ENCODE measurements at places on chromosomes 13 and 19. TPM values are rescaled to one million over a fixed set of nuclear protein-coding genes. Genes with fewer than 3 reads are reported as not detected.

- H3K27ac ChIP-seq: no peak overlapping the region
- no peak for DNase-seq
- H3K27me3 ChIP-seq: no peaks in the 10 kb centered on the region
- no peaks in the 10 kb centered on the region for H3K4me1 ChIP-seq
These were observed 352.6 kb downstream of the TBC1D4 start for GRCh38 chr13:75129331-75129730.

- DNase-seq: no peak
- H3K4me3 ChIP-seq: no peak overlapping the region
- H3K27ac ChIP-seq: no peak overlapping the region
- H3K36me3 ChIP-seq: peaks cover 29% of the 10 kb centered on the region
These were observed 72.3 kb downstream of the GPR12 start for GRCh38 chr13:26688286-26688685.

Gene ZNF57
- total RNA-seq: 2.7 TPM

- peaks cover 2% of the 10 kb centered on the region for H3K27me3 ChIP-seq
- H3K4me3 ChIP-seq: no peak overlapping the region
These were observed 10.5 kb upstream of the PLIN3 start for GRCh38 chr19:4877753-4878490.

Gene HRC
- 26.6 TPM for total RNA-seq

GRCh38 chr19:7697721-7698287 lies 4.1 kb downstream of the FCER2 start:
- no peak overlapping the region for H3K27ac ChIP-seq
- H3K4me1 ChIP-seq: peaks cover 2% of the 10 kb centered on the region
- H3K36me3 ChIP-seq: no peaks in the 10 kb centered on the region

Gene FSTL3
- total RNA-seq: 10.7 TPM

DNA sequence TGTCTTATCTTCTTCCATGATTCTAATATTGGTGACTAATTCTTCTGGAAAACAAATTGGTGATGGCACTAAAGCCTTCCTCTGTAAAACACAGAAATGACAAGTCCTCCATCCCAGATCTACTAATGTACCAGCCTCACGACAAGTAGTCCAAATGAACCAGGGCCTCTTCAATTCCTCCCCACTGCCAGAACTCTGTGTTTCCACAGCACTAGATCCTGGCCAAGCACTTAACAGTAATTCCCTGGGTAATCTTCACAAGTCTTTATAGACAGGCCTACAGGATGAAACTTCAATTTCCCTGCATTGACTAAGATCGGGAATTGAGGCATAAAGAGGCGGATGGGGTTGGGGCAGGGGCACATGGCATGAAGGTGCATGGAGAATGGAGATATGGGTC lies 52.7 kb downstream of the SIAH3 start:
- peaks cover 1% of the 10 kb centered on the region for H3K27me3 ChIP-seq
- no peaks in the 10 kb centered on the region for H3K36me3 ChIP-seq
- no peak overlapping the region for H3K27ac ChIP-seq
- no peak for DNase-seq

DNA sequence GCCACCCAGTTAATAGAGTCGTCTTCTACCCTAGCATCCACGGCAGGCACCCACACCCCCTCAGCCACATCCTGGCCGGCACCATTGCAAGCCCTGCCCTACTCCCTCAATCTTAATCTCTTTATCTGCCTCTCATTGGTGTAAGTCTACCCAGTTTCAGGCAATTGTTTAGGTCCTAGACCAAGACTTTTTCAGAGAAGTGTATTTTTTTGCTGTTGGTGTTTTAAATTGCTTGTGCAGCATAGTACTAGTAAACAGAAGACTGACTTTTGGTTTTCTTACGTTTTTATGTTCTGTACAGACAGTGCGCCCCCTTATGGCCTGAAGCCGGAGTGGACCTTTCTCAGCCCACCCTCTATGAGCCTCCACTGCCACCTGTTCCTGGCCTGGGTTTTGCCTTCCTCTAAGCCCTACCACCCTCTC lies 2.3 kb upstream of the LCP1 start:
- H3K27ac ChIP-seq: no peak overlapping the region
- H3K36me3 ChIP-seq: no peaks in the 10 kb centered on the region
- H3K4me1 ChIP-seq: peaks cover 2% of the 10 kb centered on the region
- no peak overlapping the region for H3K4me3 ChIP-seq
- DNase-seq: peak; percentile 54

Gene OR10H1
- not detected for total RNA-seq

GRCh38 chr19:13621413-13621812 lies 115.1 kb upstream of the CACNA1A start:
- no peak for DNase-seq
- H3K27me3 ChIP-seq: peaks cover 14% of the 10 kb centered on the region
- peak overlapping the region; percentile 30 for H3K4me3 ChIP-seq
- H3K27ac ChIP-seq: no peak overlapping the region
